Upper lobe of right lung (tissue), 1 donor: ENCODE measurements at places on chromosomes 13 and 19.

DNA sequence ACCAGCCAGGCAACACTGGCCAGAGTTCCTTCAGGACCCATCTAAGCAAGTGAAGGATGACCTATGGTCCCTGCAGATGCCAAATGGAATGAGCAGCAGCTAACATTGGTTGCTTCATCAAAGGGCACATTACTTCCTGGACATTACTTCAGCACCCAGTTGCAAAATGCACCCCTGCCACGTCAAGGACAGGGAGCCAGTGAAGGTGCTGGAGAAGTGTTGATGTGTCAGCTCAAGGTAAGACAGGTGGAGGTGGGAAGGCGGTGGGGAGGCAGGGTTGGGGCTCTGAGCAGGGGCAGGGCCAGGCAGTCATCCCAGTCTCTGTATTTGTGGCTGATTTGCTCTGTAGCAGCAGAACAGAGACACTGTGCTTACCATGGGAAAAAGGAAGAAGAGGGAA lies 14.6 kb downstream of the CSNK1A1L start:
- DNase-seq, result no peak

GRCh38 chr19:13420780-13421179 lies 85.5 kb downstream of the CACNA1A start:
- no peak for DNase-seq

GRCh38 chr13:30998136-30999088 lies 66.0 kb downstream of the TEX26 start:
- DNase-seq, result no peak

GRCh38 chr13:49951754-49952535 lies 15.8 kb upstream of the SPRYD7 start:
- DNase-seq, result no peak

- no peak for DNase-seq
Measured at GRCh38 chr19:741506-742131, 9.3 kb upstream of the MISP start.

GRCh38 chr19:36460046-36460445 lies 29.3 kb downstream of the ZNF566 start:
- no peak for DNase-seq

- DNase-seq, result no peak
Measured at GRCh38 chr13:27476943-27477703, 26.8 kb upstream of the MTIF3 start.

- no peak for DNase-seq
Measured at GRCh38 chr19:38076337-38076736, 147.7 kb downstream of the DPF1 start.

DNA sequence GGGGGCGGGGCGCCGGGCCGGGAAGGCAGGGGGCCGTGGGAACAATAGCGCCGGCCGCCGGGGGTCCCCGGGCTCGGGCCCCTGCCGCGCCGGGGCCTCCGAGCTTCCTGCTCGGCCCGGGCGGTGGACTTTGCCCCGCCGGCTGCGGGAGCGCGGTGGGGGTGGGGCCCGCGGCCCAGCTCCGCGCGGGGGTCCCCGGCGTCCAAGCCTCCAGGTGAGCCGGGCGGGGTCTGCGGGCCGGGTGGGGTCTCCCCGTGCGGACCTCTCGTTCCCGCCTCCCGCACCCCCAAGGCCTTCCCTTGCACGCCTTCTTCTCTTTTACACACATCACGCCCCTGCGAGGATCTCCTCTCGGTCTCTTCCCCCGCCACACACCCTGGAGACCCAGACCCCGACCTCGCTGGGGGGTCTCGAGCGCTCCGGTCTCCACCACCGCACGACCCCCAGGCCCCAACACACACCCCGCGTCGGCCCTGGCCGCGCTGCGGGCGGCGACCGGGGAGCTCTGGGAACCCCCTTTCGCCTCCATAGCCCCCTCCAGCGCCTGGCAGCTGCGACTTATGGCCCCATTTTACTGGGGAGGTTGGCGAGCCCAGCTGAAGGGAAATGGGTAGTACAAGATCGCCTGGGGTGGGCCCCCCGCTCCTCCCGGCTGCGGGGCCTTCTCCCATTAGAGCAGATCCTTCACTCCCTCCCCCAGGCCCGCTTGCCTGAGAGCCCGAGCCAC lies 711 bp downstream of the CAMSAP3 start:
- no peak for DNase-seq

DNA sequence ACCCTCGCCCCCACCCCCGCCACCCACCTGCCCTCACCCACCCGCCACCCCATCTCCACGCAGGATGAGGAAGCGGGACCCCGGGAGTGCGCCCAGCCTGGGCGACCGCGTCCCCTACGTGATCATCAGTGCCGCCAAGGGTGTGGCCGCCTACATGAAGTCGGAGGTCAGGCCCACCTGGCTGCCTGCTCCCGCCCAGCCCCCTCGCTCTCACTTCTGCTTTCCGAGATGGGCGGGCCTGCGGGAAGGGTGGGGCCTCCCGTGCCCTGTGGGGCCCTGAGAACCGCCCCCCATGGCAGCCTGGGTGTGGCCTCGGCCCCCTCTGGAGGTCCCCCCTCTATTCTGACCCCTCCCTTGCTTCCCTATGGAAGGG lies 3.1 kb upstream of the SPIB start:
- DNase-seq, result peak; percentile 80

DNA sequence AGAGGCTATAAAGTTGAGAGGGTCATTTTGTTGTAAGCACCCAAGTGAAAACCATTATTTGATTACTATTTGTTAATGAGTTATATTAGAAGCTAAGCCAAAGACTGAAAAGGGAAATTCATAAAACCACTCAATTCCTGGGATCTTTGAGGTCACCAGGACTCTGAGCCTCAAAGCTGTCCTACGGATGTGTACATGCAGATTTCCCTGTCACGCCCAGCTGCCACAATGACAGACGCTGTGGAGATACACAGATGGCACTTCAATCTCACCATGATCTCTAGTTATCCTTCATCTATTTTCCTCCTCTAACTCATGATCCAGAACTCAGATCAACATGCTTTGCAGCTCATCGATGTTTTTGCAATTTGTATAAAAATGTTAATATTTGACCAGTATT lies 403.5 kb upstream of the MIR17HG start:
- no peak for DNase-seq

- DNase-seq, result no peak
Measured at GRCh38 chr13:106471957-106472543, 63.4 kb downstream of the EFNB2 start.

DNA sequence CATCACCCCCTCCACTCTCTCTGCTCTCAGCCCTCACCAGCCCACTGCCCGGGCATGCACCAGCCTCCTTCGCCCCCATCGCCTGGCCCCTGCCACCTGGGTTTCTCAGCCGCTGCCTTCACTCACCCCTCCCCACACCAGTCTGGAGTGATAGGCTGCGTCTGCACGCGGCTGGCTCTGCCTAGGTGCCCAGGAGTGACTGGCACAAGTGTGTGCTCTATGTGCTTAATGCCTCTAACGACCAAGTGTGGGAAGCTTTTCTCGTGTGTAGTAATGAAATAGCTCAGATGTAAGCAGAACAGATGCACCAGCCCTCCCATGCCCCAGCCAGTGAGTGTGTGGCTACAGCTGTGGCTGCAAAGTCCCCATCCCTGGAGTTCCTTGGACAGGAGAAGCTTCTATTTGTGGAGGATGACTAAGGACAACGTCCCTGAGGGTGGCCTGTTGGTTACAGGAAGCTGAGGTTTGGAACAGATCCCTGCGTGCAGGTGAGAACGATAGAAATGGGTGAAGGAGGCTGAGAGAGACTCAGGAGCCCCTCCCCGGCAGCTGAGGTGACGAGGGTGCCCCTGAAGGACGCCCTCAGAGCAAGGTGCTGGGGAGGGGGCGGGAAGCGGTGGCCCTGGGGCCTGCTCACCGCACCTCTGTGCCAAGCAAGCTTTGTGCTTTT lies 35.6 kb downstream of the ATP11A start:
- DNase-seq, result peak; percentile 66

DNA sequence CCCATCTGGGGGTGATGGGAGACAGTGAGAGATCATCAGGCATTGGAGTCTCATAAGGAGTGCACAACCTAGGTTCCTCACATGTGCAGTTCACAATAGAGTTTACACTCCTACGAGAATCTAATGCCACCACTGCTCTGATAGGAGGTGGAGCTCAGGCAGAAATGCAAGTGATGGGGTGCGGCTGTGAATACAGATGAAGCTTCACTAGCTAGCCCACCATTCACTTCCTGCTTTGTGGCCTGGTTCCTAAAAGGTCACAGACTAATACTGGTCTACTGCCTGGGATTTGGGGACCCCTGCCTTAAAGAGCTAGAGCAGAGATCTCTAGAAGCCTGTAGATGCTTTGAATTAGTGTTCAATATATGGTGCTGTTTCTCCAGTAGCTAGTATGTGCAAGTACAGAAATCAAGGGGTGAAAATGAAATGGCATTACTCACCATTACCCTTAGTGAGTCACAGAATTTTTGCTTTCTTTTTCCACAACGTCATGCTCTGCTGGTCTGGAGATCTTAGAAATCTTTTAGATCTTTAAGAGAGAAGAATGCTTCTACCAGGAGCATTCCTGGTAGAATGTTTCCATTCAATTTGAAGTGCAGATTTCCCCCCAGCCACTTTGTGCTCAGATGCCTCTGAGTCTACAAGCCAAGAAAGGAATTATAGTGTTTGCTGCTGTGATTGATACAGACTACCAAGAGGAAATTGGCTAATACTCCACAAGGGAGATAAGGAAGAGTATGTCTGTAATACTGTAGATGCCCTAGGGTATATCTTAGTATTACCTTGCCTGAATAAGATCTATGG lies 2301.2 kb downstream of the PCDH9 start:
- DNase-seq, result no peak

DNA sequence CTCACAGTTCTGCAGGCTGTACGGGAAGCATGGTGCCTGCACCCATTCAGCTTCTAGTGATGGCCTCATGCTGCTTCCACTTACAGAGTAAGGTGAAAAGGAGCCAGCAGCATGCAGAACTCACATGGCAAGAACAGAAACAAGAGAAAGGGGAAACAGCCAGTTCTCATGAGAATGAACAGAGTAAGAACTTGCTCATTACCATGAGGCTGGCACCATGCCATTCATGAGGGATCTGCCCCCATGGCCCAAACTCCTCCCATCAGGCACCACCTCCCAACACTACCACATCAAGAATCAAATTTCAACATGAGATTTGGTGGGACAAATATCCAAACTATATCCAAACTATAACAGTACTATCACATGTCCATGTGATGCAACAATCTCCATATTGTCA lies 72.1 kb downstream of the KATNAL1 start:
- DNase-seq, result no peak

DNA sequence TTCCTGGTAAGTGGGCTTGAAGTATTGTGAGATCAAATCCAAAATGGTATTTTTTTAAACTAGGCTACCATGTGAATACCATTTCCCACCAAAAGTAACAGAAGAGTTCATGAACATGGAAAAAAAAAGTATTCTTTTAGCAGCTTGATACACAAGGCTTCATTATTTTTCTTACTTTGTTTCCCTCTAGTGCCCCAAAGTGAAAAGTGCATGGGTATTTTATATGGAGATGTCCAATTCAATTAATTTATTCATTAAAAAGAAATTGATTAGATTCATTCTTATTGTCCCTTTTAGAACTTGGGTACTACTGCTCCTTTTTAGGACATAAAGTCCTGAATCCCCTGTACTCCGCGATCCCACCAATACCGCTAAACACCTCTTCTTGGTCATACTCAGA lies 28.6 kb upstream of the SCEL start:
- no peak for DNase-seq

GRCh38 chr19:40630571-40631160 lies 29.5 kb downstream of the LTBP4 start:
- DNase-seq, result no peak

- DNase-seq, result no peak
Measured at GRCh38 chr19:50239921-50240590, 36.6 kb downstream of the MYH14 start.

- peak; percentile 99 for DNase-seq
Measured at GRCh38 chr19:12064590-12065538, at the start of gene ZNF844. Gene ZNF844, plus strand, starts transcription at chr19:12064731. Its CDS starts 143 bp downstream, at chr19:12064874.

DNA sequence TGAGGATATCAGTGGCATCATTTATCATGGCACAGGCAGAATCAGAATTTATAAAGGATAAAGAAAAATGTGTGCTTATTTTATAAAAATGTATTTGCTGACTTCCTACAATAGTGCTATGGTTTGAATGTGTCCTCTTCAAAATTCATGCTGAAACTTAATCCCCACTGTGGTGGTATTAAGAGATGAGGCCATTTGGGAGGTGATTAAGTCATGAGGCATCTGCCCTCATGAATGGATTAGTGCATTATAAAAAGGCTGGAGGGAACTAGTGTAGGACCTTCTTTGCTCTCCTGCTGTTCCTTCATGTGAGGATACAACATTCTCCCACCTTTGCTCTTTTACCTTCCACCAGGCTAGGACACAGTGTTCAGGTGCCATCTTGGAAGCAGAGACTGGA lies 212.8 kb downstream of the RFC3 start:
- DNase-seq, result no peak

GRCh38 chr13:27534108-27534980 lies 84.0 kb upstream of the MTIF3 start:
- DNase-seq, result no peak

- DNase-seq, result peak; percentile 58
Measured at GRCh38 chr19:3538965-3539755, at the start of gene TEKTIP1. Gene TEKTIP1, plus strand, starts transcription at chr19:3539174. Its CDS starts 4 bp downstream, at chr19:3539178.

GRCh38 chr19:38317104-38317612 lies 1.4 kb upstream of the YIF1B start:
- no peak for DNase-seq

DNA sequence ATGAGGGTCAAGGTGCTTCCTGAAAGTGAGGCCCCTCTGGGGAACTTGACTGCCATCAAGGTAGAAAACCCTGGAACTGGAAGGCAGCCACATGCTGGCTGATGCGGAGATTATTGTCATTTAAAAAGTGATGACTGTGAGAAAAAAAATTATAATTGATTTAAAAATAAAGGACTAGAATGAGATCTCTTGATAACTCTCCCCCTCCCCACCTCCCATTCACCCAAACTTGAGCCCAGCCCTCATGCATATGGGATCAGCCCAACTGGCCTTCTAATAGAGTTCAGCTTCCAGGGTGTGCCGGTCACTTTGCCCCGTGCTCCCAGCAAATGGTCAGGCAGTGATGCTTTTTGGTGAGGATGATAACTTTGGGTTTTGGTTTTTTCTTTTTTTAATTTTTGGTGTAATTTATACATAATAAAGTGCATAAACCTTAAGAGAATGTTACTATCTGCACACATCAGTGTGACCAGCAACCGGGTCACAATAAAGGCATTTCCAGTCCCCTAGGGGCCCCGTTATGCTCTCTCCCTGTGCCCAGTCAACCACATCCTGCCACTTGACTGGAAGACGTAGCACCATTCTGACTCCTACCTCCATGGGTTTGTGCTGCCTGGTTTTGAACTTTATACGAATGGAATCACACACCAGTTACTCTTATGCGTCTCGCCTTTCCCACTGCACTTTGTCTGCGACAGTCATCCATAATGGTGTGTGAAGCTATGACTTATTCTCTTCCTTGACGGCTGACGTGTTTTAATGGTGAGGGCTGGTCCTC lies 187.9 kb downstream of the USP12 start:
- DNase-seq, result no peak

GRCh38 chr19:11020982-11021759 lies 60.3 kb downstream of the SMARCA4 start:
- no peak for DNase-seq

GRCh38 chr19:10289167-10289835 lies 451 bp upstream of the ICAM5 start:
- peak; percentile 86 for DNase-seq

- DNase-seq, result no peak
Measured at GRCh38 chr19:4566402-4567051, 7.0 kb upstream of the SEMA6B start.
